ENCODE measurements at places on chromosomes 1 and 21. TPM values are rescaled to one million over a fixed set of nuclear protein-coding genes. Genes with fewer than 3 reads are reported as not detected.

Gene PTPN22
- 0.34 TPM for total RNA-seq

Gene S100A9
- total RNA-seq = not detected

Gene LZIC
- total RNA-seq = 20.6 TPM

Gene MUL1
- 23.5 TPM for total RNA-seq

Gene HUNK
- total RNA-seq = not detected

Gene NBPF1
- total RNA-seq = 22.7 TPM

Gene LRRC8B
- 4.9 TPM for total RNA-seq

Gene BEND5
- 1.1 TPM for total RNA-seq

Gene CFHR3
- total RNA-seq = 0.31 TPM

Gene CELA2A
- not detected for total RNA-seq

Gene KPRP
- not detected for total RNA-seq

Gene THEMIS2
- total RNA-seq = 9.1 TPM

Gene TIMM17A
- total RNA-seq = 21.1 TPM

Gene CDK18
- 4.6 TPM for total RNA-seq

Gene MASP2
- not detected for total RNA-seq

Gene CNR2
- total RNA-seq = not detected

Gene HCN3
- total RNA-seq = 0.06 TPM

Measured in cardiac ventricle fibroblast (primary cell).